ENCODE measurements at places on chromosomes 2 and 18.

DNA sequence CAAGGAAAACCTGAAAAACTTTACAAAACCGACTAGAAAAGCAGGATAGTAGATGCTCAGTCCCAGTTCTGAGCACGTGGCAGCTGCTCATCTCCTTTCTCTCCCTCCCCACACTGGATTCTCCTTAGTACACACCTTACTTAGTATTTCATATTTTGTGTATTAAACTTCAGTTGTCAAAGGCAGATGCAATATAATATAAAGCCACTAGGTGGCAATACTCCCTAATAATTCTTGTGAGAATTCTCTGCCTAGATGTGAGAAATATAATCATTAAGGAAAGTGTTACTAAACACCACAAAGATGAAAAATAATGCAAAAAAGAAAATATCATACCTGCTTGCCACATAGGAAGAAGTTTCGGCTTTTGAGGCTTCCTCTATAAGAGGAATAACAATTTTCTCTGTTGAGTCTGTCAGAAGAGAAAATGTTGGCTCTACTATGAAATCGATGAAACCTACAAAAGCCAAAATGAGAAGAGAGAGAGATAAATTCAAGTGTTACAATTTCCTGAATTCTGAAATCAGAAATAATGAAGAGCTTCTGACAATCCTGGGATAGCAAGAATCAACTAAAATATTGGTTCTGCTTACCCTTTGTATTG, 200.6 kb downstream of the PPP1R1C start:
- peak; percentile 44 for DNase-seq

DNA sequence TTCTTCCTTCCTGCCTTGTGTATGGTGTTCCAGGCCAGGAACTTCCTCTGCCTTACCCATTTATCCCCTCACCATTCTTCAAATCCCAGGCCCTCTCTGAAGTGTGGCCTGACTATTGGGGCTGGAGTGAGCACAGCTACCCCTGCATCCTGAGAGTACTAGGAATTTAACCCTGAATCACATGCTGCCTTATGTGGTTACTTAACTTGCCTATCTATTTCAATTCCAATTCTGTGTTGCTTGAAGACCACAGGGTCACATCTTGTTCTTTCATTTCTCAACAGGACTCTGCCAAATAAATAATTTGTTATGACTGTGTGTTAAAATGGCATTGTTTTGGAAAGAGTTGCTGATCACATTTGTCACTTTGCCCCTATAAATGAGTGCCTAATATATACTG, 108.6 kb downstream of the CERS6 start:
- DNase-seq = no peak

DNA sequence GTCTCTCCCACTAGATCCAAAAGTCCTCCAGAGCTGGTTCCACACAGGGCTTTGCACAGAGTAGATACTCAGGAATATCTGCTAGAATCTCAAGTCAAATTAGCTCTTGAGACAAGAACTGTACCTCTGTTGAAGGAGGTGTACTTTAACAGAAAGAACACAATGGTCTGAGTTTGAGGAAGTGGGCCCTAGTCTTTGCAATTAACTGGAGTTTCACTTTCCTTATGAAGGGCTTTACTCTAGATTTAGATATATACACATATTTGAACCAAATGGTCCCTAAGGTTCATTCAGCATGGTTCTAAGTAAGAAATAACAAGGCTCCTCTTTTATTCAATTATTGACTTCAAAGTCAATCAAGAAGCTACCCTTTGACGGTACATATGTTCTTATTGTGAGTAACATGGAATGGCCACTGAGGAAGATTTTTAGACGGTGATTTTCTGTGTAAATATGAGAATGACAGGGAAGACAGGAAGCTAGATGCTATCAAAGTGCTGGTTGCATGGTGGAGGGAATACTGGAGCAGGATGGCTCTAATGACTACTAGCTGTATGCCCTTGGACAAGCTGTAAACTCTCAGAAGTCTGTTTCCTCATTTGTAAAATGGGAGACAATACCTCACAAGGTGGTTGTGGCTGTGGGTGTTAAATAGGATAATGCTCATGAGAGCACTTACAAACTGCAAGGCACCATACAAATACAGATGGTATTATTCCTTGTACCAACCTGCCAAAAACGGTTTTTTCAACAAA, 73.5 kb upstream of the SERTAD2 start:
- DNase-seq = no peak

DNA sequence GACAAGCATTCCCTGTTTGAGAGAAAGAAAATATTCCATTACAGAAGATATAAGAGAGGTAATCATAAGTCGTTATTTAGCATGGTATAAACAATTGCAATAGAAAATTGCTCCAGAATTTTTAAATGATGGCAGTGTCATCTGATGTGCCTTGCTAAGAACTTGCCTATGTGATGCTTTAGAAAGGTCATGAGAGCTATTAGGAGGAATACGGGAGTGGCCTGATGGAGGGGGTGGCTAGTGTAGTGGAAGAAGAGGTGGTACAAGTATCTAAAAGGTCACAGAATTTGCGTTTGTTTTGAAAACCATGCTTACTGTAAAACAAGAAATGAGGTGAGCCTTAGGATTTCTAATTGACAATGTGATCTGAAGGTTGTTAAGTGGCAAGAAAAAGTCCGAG, 550.0 kb downstream of the TMX3 start:
- no peak for DNase-seq

GRCh38 chr2:166727095-166727494, 161.2 kb upstream of the XIRP2 start:
- DNase-seq = no peak

- DNase-seq = no peak
Observed at GRCh38 chr18:70046207-70046606, 98.5 kb upstream of the CD226 start.

DNA sequence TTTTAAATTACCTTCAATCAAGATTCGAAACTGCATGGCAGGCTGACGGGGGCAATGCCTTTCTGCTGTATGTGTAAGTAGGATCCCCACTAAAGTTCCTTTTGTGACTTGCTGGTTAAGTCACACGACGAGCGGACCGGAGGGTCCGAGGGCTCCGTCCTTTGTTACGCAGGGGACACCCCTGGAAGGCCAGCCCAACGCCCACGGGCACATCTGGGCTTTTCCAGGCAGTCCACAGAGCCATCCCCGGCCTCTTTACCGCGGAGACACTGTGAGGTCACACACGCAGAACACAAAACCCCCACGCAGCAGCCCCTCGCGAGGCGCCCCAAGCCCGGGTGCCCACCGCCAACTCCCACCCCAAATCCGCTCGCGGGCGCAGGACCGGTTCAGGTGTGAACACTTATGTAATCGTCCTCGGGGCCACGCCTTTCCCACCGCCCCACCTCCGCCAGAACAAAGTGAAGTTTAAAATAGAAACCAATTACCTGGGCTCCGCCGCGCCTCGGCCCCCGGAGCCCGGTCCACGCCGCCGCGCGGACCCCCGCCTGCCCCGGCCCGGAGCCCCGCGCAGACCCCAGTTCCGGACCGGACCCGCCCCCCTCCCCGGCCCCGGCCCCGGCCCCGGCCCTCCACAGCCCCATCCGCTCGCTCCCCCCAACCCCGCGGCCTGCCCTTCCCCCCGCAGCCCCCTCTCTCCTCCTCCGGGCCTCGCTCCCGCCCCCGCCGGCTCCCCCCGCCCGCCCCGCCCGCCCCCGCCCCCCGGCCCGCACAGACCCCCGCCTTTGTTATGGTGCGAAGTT, 4.2 kb downstream of the ZNF516 start:
- DNase-seq = peak; percentile 73

- DNase-seq = no peak
Observed at GRCh38 chr2:218671097-218671653, 627 bp downstream of the RNF25 start.

DNA sequence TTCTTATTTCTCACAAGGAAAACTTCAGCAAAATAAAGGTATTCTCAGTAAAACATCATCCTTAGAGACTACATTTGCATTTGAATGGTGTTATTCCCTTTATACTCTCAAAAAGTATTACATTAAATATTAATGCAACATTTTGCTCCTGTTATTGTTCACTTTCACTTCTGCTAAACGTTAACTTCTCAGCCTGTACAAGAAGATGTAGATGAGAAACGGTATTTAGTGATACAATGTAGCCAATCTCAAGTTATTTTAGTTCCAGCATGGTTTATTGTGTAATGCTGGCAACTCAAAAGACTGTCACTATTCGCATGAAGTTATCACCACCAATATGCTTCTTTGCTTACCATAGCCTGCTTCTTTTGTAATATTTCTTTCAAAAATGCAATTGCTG, 514.1 kb downstream of the CPS1 start:
- DNase-seq = no peak

DNA sequence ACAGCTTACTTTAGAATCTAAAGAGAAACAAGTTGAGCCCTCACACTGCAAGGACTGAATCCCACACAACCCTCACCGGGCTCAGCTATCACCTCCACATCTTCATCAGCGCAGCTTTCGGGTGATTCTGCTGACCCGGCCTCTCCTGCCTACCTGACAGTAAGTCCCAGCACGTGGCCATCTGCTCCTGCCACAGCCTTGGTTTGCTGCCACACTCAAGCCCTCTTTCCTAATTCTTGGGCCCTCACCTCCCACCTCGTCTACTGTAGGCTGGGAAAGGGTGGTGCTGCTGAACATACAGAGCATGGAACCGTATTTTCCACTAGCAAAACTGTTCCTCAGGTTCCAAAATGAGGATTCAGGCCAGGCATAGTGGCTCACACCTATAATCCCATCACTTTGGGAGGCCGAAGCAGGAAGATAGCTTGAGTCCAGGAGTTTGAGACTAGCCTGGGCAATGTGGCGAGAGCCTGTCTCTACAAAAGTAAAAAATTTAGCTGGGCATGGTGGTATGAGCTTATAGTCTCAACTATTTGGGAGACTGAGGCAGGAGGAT, 55.3 kb upstream of the HAAO start:
- no peak for DNase-seq

DNA sequence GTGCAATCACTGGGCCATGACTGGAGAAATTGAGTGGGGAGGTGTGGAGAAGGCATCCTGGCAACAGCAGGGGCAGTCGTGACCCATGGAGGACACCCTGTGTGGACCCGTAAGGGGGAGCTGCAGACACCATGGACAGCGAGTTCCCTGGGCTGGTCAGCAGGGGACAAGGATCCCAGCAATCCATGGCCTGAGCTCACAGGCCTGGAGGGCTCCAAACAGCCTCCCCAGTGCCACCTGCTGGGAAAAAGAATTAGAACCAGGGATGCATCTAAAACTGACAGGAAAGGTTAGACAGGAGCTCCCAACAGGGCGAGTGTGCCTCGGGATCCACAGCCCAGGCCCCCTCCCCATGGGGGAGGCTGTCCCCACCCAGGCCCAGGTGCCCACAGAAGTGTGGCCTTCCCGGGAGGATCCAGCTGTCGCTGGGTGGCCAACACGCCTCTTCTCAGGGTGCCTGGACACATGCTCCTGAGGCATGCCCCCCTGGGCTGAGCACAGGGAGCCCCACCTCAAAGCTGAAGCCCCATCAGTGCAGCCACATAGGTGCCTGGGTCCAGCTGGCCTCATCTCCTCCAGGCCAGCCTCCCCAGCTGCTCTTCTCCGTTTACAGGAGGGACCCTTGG, 20.5 kb upstream of the KIF1A start:
- peak; percentile 81 for DNase-seq

- no peak for DNase-seq
Observed at GRCh38 chr2:109084341-109084740, 44.7 kb upstream of the SH3RF3 start.

- DNase-seq = no peak
Observed at GRCh38 chr2:108912629-108912902, 76.5 kb downstream of the EDAR start.

DNA sequence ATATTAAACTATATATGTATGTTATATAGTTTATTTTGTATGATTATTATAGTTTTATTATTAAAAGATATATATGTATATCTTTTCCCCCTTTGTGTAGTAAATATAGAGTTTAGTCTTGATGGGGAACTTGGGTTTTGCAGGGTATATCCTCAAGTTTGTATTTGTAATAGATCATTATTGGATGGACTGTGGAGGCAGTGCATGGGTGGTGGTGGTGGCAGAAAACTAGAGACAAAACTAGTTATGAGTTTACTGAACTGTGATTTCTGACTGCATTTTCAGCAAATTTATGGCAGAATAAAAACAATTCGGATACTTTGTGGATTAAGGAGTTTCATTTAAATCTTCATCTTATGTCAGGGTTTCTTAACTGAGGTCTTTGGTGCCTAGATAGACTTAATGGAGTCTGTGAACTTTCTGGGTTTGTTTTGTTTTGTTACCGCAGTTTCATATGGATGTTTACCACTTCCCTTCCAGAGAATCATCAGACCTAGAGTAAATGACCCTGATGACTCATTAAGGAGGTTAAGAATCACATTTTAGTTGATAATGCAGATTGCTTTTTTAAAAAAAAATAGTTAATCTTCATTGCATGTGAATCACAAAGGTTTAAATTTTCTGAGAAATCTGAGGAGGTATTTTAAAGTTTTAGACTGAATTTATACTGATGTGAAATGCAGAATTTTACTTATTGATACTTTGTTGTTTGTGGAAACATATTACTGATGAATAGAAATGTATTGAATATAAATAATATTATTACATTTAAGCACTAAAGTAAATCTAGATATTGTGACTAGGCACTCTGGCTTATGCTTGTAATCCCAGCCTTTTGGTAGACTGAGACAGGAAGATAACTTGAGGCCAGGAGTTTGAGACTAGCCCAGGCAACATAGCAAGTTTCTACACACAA, 14.5 kb downstream of the EPC2 start:
- no peak for DNase-seq

GRCh38 chr2:46601328-46601963, 122.1 kb downstream of the TMEM247 start:
- no peak for DNase-seq

DNA sequence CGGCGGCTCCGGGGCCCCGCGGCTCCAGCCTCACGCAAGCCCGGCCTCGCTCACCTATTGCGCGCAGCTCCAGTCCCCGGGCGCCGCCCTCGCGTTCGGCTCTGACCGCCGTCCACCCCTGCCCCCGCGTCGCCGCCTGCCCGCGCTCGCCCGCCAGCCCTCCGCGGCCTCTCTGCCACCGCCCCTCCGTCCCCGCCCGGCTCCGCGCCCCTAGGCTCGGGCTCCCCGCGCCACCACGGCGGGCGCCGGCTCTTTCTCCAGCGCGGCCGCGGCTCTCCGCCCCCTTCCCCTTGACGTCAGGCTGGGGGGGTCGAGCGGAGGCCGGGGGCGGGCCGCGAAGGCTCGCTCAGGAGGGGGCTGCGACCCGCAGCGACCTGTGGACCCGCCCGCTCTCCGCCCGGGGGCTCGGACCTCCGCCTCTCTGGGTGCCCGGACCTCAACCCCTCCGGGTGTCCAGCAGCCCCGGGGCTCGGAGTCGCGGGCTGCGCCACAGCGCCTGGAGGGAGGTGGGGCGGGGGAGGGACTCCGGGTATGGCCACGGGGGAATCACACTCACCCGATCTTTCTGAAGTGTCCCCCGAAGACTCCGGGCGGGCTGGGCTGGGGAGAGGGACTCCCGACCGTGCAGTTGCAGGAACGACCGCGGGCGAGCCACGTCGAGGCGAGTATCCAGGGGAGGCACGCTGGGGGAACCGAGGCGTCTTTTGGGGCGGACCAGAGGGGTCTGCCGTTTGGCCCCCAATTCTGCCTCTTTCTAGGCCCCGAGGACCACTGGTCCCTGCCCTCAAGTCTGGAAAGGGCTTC, at the start of gene SEMA4C:
SEMA4C (minus strand) TSS at position 259 of the 804 bp plus-strand sequence. CDS start 2,194 bp downstream, outside the sequence.
- DNase-seq = peak; percentile 69

Measured in retina (tissue), 1 donor.